ENCODE measurements at places on chromosomes 1 and 21.

DNA sequence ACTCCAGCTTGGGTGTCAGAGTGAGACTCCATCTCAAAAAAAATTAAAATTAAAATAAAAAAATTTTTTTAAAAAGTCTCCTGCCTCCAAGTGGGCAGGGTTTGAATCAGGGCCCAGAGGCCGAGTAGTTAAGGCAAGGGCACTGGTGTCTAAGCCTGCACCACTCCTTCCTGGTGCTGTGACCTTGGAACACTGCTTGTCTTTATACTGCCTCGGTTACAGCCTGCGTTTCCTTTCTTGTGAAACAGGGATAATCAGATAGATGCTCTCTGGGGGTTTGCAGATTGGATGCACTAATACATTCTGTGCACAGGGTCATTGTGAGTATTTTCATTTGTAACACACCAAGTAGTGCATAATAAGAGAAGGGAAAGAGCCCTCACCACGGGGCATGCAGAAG is 58.4 kb upstream of the EFHD2 start:
- no peak for DNase-seq

- no peak for DNase-seq
Observed at GRCh38 chr1:10678852-10679251, 117.6 kb downstream of the CASZ1 start.

DNA sequence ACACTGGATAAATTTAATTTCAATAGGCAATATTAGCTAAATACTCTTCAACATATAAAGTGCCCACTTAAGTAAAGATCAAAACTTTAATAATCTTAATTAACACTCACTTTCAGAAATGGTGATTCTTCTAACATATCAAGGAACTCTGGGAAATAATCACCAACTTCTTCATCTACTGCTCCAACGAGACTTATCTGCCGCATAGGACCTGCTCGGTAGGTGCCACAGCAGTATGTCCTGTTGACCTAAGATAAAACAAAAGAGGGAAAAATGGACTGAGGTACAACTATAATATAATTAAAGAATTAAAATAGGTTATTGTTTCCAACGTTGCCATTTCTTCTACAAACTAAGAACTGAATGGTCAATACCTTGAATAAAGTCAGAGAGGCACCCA is 18.3 kb upstream of the PHTF1 start:
- no peak for DNase-seq

DNA sequence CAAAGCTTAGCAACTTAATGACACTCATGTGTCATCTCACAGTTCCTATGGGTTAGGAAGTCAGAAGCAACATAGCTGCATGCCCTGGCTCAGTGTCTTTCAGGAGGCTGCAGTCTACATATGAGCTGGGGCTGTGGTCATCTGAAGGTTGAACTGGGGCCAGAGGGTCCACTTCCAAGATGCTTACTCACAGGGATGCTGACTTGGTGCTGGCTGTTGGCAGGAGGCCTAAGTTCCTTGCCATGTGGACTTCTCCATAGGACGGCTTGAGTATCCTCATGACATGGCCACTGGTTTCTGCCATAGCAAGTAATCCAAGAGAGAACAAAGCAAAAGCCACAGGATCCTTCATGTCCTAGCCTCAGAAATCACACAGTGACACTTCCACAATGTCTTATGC is 12.1 kb upstream of the FAM43B start:
- DNase-seq = no peak

GRCh38 chr21:32889596-32889995 is 118.0 kb upstream of the PAXBP1 start:
- no peak for DNase-seq

GRCh38 chr1:20830378-20830777 is 43.3 kb upstream of the HP1BP3 start:
- no peak for DNase-seq

DNA sequence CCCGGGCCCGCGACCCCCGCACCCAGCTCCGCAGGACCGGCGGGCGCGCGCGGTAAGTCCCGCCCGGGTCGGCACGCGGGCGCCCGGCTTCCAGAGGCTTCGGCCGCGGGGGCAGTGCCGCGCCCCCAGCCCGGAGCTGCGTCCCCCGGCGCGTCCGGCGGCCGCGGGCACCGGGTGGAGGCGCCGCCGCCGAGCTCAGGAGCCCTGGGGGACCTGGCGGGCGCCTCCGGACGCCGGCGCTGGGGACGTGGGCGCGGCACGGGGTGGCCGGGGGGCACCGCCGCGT is 227 bp downstream of the NBL1 start:
- DNase-seq = no peak
